ENCODE measurements at places on chromosomes 16 and 17.

DNA sequence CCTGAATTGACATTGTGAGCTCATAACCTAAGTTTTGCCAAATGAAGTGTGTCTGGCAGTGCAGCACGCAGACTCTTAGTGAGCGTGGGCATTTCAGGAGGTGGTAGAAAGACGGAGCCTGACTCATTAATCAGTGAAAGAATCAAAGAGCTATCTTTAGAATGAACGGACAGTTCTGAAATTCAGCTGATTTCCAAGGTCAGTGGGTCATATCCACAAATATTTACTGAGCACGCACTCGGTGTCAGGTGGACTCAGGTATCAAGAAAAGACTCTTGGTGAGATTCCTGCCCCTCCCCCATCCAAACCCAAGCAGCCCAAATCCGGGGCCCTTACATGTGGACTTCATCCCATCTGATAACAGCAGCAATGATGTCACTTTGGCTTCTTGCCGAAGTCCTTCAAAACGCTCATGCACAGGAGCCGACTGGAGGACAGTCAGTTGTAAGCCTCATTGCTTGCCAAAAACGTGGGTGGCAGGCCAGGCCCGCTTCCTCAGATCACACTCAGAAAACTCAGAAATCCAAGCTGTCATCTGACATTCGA lies 185.8 kb downstream of the HS3ST3A1 start:
- DNase-seq, result no peak

DNA sequence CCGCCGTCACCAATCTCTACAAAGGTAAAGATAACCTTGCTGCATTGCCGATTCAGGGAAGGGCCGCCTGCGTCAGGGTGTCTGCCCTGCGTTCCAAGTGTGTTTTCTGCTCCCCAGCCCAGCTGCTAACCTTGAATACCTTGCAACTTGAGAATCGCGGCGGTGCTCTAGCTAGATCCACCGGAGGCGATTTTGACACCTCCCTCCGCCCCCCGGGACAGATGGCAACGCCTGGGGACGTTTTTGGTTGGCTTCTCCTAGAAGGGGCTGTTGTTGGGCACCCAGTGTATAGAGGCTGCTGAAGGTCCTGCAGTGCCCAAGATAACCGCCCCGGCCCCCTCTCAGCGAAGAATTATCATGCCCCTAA lies 1.5 kb downstream of the HAPSTR1 start:
- no peak for DNase-seq

- DNase-seq, result no peak
Measured at GRCh38 chr16:75943705-75944514, 217.6 kb upstream of the CPHXL start.

GRCh38 chr17:76240461-76241203 lies at the start of gene RNF157:
RNF157 (minus strand) TSS chr17:76240493; CDS start chr17:76240240, 253 bp downstream.
- DNase-seq, result peak; percentile 81

- no peak for DNase-seq
Measured at GRCh38 chr17:11002417-11002816, 164.5 kb upstream of the PIRT start.

DNA sequence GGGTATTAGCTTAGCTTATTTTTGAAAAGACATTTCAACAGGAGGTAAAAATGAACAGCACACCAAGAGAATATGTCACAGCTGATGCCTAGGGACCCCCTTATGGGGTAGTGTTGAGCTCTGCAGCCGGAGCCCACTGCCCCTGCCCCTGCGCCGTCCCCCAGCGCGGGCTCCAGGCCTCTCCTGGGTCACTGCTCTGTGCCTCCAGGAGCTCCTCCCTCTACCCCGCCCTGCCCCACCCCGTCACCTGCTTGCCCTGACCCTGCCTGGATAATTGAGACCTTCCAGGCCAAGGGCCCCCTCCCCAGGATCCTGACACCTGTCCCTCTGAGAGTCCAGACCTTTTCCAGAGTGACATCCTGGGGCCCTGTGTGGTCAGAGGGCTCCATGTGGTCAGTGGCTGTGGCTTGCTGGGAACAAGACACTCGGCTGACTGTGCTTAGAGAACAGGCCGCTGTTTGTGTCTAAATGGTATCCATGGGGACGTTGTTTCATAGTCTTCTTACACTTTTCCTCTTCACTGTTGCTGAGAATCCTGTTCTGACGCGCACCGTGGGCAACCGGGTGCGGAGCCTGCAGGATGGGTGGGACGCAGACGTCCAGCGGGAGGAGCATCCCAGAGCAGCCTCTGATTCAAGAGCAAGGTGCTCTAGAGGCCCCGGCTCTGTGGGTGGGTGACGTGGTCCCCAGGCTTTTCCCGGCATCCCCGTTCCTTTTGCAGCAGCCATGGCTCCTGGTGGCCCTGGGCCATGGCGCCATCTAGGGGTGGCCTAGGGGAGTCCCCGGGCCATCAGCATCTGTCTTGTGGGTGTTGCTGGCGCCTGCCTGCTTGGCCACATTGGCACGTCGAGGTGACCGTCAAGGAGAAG lies 20.0 kb upstream of the WFIKKN1 start:
- DNase-seq, result no peak

DNA sequence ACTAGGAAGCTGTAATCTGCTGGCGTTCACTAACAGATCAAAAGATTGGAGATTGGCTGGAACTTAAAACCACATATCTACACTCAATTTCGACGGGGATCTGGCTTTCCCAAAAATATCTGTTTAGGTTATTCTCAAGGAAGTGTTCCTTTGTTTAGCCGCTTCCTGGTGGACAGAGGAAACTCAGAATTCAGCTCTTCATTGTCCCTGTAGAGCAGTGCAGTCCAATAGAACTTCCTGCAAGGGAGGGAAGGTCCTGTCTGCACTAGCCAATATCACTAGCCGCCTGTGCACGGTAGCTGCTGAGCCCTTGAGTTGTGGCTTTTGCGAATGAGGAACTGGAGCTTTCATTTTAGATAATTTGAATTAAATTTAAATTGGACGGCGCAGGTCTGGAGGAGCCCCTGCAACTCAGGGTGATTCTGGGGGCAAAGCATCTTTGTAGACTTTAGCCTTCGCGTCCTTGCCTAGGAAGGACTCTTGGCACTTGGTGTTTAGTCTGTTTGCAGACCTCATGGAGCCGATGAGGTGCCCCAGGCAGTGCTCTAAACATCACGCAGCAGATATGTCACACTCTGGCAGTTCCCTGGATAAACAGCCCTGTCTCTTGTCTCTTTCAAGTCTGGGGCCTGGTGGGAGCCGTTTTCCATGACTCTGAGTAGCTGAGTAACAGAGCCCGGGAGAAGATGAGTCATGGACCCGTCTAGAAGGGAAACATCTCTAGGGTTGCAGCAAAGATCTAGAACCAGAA lies 122.2 kb downstream of the CCDC182 start:
- DNase-seq, result peak; percentile 70

- DNase-seq, result no peak
Measured at GRCh38 chr16:75794426-75794825, 68.1 kb upstream of the CPHXL start.

DNA sequence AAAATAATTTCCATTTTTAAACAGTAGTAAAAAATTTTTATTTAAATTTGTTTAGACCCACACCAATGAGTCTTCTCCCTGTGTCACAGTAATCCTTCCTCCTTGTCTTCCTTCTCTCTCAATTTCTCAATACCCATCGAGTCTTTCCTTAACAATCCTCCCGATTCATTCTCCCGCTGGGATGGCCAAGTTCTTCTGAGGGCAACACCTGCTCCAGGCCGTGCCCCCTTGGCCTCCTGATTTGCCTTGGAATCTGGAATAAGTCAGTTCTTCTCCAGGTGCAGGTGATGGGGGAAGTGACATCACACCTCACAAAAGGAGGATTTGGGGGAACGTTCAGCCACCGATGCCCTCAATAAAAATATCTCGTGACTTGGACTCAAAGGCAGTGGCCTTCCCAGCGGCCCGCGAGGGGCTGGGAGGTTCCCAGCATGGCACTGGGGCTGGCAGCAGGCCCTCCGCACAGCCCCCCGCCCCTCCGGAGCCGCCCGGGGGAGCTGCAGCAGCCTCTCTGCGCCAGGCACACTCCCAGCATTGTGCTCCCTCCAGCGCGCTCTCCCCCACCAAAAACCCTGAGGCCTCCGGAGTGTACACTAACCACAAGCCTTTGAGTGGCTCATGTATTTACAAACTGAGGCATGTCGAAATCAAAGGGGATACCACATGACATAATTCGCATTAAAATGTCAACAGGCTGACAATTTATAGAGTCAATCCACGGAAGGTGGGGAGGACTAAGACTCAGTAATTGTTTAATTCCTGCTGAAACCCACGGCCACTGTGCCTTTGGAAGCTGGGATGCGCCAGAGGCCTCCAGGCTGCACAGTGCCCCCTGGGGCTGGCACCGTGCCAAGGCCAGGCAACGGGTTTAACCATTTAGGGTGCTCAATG lies 120.5 kb downstream of the ZFHX3 start:
- no peak for DNase-seq

Data from GM10248 (cell line).